ENCODE measurements at places on chromosomes 6 and 20.

- DNase-seq, result no peak
Observed at GRCh38 chr6:2911171-2911570, 8.1 kb upstream of the SERPINB9 start.

DNA sequence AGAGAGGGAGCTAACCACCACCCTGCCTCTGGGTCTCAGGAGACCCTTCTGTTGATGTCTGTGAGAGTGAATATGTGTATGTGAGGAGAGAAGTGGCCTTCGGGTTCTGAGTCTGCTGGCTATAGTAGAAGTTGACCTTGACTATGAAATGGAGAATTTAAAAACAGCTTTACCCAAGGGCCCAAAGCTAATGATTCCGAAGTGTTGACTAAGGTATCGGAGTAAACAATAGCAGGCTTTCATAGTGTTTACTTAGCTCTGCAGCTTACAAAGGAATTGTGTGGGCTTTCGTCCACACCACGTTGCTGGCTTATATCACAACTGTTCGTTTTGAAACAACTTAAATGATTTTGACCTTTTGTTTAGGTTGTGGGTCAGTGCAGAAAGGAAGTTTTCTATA, 126.5 kb upstream of the JAG1 start:
- no peak for DNase-seq

GRCh38 chr6:157271911-157272310, 51.4 kb downstream of the TMEM242 start:
- DNase-seq, result no peak

- no peak for DNase-seq
Observed at GRCh38 chr6:12586721-12587480, 129.7 kb upstream of the PHACTR1 start.

GRCh38 chr20:38184101-38184500, 19.0 kb upstream of the TGM2 start:
- no peak for DNase-seq

DNA sequence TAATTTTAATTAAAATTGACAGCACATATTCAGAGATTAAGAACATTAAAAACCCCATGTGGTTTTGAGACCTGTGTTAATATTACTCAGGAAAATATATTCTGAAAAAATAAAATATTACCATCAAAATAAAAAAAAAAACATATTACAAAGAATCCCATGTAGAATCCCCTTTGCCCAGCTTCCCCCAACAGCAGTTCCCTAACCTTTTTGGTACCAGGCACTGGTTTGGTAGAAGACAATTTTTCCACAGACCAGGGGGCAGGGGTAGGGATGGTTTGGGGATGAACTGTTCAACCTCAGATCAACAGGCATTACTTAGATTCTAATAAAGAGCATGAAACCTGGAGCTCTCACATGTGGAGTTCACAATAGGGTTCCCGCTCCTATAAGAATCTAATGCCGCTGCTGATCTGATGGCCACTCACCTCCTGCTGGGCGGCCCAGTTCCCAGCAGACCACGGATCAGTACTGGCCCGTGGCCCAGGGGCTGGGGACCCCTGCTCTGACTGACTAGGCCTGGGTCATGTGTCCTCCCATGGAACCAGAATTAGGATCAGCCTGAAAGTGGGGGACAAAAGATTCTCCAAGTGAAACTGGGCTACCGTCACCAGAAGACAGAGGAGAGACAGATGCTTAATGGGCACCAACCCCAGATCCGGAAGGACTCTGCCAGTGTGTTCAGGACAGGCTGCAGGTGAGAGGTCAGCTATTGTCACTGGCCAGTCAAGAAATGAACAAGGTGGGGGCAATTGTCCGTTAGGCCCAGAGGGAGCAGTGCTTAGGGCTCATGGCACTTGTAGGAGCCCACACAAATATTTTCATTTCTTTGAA, 235.5 kb downstream of the PREX1 start:
- DNase-seq, result no peak

- DNase-seq, result no peak
Observed at GRCh38 chr6:152180601-152181000, 373.1 kb downstream of the ESR1 start.

GRCh38 chr20:41889126-41889843, 271.1 kb upstream of the CHD6 start:
- DNase-seq, result no peak

- DNase-seq, result no peak
Observed at GRCh38 chr6:1767481-1768246, 157.9 kb downstream of the FOXC1 start.

GRCh38 chr6:44128020-44128917, 915 bp downstream of the TMEM63B start:
- DNase-seq, result no peak

DNA sequence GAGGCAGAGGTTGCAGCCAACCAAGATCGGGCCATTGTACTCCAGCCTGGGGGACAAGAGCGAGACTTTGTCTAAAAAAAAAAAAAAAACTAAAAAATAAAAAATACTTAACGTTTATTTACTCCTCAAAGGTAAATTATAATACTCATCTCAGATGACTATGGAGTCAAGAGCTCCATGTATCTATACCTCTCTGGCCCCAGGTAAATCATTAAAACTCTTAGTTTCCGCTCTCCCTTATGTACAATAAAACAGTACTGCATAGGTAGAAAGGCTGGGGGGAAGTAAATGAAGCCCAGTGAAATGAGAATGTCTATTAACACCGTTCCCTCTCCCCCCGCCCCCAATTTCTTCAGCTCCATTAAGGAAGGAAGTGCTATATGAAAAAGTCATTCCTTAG, 1.2 kb downstream of the SRSF12 start:
- no peak for DNase-seq

DNA sequence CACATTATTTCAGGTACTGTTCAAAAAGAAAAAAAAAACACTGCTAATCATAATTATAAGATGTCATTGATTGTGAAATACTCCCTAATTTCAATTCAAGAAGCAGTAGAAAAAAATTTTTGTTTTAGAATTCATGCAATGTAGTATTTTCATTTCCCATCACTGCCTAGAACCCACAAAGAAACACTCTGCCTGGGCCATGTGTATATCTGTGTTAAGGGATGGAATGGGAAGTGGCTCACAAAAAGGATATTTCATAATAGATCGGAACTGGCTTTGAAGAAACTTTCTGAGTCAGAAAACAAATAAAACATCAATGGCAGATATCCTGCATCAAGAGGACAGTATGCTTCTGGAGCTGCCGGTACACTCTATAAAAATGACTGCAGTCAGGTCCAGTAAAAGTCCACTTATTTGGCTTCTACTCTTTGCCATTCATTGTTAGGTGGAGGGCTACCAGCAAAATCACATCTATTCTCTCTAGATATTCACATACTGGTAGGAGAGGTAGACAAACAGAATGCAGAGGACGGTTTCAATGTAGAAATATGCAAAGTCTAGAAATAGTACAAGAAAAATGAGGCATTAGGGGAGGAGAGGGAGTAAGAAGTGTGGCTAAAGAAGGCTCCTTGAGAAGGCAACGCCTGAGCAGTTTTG, 135.0 kb upstream of the TNFAIP3 start:
- no peak for DNase-seq

- DNase-seq, result no peak
Observed at GRCh38 chr6:37686111-37686510, 11.6 kb downstream of the MDGA1 start.

GRCh38 chr6:136326038-136326553, 36.5 kb upstream of the BCLAF1 start:
- DNase-seq, result no peak

- no peak for DNase-seq
Observed at GRCh38 chr6:68638230-68638900, 3.3 kb downstream of the ADGRB3 start.

- DNase-seq, result no peak
Observed at GRCh38 chr6:96974516-96974915, 50.0 kb downstream of the KLHL32 start.

GRCh38 chr6:1416191-1416760, 26.9 kb downstream of the FOXF2 start:
- no peak for DNase-seq

- DNase-seq, result no peak
Observed at GRCh38 chr20:1848373-1848772, 46.8 kb upstream of the SIRPA start.

DNA sequence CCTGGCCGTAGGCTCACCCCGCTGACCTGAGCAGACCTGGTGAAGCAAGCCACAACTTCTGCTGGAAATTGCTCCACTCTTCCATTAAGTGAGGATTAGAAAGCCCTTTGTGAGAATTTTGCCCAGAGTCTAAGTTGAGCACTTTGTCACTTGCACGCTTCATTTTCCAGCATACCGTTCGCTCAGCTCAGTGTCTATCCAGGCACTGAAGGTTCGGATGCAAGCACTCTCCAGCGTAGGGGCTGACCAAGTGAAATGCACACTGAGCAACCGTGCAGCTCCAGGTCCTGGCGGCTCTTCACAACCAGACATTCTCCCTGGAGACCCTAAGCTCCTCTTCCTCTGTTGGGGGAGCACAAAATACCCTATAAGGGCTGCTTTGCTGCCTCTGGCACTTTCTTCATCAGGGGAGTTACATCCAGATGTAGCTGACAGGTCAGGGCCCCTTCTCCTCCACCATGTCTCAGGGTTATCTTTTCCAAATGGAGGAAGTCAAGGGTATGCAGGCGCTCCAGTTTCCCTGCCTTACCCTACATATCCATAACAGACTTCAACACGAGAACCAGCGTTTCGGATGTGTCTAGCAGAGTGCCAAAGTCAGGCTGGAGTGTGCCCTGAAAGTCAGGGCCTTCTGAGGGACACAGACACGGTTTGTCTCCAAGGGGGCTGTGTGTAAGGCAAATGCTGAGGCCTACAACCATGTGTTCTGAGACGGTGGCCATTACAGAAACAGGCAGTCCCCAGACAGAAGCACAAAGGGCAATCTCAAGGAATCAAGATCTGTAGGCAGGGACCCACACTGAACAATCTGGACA, 146.7 kb upstream of the AFDN start:
- DNase-seq, result no peak

GRCh38 chr6:32566957-32567356, 22.7 kb downstream of the HLA-DRB1 start:
- no peak for DNase-seq

- no peak for DNase-seq
Observed at GRCh38 chr20:20404633-20405032, 36.7 kb downstream of the INSM1 start.

- DNase-seq, result no peak
Observed at GRCh38 chr20:39245685-39246311, 283.7 kb downstream of the DHX35 start.

GRCh38 chr6:1118287-1118647, 193.6 kb upstream of the FOXQ1 start:
- DNase-seq, result no peak

GRCh38 chr6:4777394-4777935, 1.3 kb downstream of the CDYL start:
- DNase-seq, result no peak

DNA sequence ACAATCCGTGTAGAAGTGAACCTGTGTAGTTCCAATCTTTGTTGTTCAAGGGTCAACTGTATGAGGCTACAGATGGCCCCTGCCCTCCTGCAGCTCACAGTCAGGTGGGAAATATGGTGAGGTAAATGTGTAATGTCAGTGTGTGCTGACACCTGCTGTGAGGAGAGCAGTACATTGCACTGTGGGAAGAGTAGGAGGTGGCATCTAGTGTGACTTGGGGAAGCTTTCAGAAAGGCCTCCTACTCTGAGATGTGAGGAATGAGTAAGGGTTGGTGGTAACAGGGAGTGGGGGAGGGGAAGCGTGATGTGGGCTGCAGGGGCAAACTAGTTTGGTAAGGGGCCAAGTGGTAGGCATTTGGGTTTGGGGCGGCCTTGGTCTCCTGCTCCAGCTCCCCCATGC, 188.8 kb downstream of the FARS2 start:
- DNase-seq, result no peak

GRCh38 chr6:9487128-9487527, 927.7 kb downstream of the TFAP2A start:
- no peak for DNase-seq

DNA sequence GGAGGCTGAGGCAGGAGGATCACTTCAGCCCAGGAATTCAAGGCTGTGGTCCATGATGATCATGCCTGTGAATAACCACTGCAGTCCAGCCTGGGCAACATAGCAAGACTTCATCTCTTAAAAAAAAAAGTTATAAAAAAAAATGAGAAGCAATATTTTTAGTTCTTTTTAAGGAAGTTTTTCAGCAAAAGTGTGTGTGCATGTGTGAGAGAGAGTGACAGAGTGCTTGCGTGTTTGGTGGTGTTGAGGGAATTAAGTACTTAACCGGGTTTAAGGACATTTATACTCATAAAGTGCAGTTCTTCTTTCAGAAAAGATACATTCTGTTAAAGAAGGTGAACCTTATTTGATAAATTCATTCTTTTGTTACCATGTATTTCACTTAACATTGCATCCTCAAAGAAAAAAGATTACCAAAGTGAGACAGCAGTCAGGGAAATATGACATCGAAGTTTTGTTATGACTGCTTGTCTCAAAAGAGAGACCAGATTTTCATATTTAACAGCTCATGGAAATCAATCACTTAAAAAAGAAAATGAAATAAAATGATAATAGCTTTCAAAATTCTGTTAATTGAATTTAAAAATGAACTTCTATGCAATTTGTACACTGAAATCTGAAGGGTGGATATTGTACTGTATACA, 254.7 kb downstream of the ARHGAP18 start:
- no peak for DNase-seq

- DNase-seq, result no peak
Observed at GRCh38 chr6:158049055-158050028, 67.7 kb downstream of the SYNJ2 start.

- no peak for DNase-seq
Observed at GRCh38 chr20:48805716-48806115, 22.1 kb downstream of the PREX1 start.

DNA sequence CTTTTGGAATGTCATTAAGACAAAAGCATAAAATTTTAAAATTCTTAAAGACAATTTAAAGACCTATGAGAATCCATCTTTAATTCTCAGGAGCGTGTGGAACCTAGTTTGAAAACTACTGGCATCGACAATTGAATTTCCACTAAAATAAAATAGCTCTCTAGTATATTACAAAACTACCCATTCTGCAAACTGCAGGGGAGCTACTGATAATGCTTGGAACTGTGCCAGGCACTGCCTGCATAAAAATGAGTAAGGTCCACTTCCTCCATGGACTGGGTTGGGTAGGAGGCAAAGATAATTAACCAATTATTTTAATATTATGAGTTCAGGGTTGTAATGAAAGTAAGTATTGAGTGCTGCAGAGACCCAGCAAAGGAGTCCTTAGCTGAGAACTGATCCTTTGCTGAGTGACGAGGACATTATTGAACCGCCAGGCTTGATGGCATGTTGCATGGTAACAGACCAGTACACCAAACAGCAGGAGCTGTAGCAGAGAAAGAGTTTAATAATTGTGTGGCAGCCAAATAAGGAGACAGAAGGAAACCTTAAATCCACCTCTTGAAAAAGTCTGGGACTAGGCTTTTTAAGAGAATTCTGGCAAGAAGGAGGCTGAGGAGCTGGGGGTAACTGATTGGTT, 261.3 kb downstream of the ESR1 start:
- no peak for DNase-seq

Data from type B pancreatic cell (in vitro differentiated cells).